ENCODE measurements at places on chromosomes 16 and 17.

GRCh38 chr16:23700509-23700908 lies 12.5 kb downstream of the ERN2 start:
- DNase-seq: no peak

DNA sequence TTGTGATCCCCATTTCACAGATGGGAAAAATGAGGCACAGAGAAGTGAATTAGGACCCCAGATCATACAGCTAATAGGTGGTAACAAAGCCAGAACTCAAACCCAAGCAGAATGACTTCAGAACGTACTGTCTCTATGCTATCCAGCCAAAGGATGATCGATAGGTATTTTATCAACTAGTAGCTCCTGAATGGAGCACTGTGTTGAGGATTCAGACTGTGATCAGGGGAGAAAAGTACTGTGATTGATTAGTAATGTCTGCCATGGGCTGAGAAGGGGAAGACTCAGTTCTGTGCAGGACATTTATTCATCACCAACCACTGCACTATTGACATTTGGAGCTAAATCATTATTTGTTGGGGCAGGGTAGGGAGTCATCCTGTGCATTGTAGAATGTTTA lies 38.7 kb downstream of the CACNG4 start:
- DNase-seq: no peak

DNA sequence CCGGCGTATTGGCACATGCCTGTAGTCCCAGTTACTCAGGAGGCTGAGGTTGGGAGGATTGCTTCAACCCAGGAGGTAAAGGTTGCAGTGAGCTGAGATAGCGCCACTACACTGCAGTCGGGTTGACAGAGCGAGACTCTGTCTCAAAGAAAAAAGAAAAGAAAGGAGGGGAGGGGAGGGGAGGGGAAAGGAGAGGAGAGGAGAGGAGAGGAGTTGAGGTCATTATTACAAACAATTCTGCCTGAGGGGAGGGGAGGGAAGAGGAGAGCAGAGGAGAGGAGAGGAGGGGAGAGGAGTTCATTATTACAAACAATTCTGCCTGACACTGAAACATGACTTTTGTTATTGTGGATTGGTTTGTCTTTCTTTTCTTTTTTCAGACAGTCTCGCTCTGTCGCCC lies 19.8 kb upstream of the ABCA5 start:
- DNase-seq: no peak

GRCh38 chr17:65670667-65671371 lies 109.4 kb upstream of the AXIN2 start:
- DNase-seq: no peak

- no peak for DNase-seq
Observed at GRCh38 chr17:44014133-44014436, 678 bp downstream of the TMEM101 start.

DNA sequence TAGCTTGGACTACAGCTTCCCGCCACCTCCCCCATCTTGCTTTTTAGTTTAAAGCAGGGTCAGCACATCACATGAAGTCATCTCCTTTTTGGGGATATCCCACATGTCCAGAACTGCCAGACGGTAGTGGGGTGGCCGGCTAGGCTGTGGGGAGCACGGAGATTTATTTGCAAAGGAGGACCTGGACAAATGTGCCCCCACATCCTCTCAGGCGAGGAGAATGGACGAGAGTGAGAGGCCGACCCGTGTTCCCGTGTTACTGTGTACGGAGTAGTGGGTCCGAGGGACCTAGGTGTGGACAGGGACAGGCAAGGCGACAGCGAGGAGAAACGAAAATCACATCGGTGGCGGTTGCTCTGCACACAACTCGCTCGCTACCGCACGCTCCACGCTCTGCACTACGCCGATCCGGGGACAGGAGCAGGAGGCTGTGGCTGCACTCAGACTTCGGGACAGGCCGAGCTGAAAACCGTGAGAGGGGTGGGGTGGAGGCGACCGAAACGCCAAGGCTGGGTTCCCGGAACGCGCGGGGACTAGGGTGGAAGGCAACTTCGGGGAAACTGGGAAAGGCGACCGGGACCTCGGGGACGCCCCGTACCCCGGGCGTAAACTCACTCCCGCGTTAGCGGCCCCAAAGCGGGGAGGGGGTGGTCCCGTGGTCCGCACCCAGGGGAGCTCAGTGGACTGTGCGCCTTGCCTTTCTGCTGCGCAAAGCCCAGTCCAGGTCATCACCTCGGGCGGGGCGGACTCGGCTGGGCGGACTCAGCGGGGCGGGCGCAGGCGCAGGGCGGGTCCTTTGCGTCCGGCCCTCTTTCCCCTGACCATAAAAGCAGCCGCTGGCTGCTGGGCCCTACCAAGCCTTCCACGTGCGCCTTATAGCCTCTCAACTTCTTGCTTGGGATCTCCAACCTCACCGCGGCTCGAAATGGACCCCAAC lies at the start of gene MT1A:
Gene MT1A (plus strand): TSS at position 853 of the 937 bp plus-strand sequence. CDS start 73 bp downstream, at position 926.
- no peak for DNase-seq

- no peak for DNase-seq
Observed at GRCh38 chr17:40122999-40123810, 1.4 kb downstream of the MSL1 start.

- DNase-seq: peak; percentile 63
Observed at GRCh38 chr16:19127205-19127604, 13.4 kb downstream of the ITPRIPL2 start.

DNA sequence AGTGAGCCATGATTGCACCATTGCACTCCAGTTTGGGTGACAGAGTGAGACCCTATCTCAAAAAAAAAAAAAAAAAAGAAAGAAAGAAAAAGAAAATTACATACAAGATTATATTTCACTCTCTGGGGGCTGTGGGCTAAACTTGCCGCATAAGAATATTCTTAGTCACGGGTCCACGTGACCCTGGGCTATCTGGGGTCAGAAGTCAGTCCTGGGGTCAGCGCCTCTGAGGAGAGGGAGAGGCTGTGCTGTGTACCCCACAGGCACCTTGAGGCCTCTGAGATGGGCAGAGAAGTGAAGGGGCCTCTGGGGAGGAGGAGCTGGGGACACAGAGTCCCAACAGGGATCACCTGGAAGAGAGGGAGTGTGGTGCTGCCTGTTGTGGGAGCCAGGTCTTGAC lies 5.8 kb upstream of the CD79B start:
- no peak for DNase-seq

DNA sequence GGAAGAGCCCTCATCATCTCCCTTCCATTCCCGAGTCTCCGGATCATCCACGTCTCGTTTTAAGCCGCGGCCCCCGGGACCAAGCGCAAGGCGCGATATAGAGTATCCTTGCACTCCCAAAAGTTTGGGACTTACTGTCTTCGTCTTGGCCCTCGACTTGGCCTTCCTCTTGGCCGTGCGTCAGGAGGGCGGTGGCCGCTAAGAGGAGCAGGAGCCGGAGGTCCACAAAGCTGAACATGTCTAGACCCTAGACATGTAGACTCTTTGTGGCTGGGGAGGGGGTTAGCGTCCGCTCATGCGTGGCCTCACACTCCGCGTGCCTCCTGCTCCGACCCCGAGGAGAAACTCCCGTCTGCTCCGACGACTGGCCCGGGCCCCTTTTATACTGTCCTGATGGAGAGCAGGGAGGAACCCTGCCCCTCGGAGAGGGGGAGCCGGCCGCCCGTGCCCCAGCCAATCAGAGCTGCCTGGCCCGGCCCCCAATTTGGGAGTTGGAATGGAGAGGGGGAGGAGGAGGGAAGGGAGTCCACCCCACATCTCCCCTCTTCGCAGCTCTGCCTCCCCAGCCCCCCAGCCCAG lies at the start of gene COL1A1:
Gene COL1A1 (minus strand): TSS at position 356 of the 579 bp plus-strand sequence. CDS start 118 bp downstream, at position 238.
- DNase-seq: no peak

All from kidney capillary endothelial cell (primary cell).